ENCODE measurements at places on chromosomes 12 and 14.

GRCh38 chr12:32334371-32334777, 65.0 kb upstream of the FGD4 start:
- DNase-seq = no peak

GRCh38 chr14:103091041-103091882, 3.3 kb upstream of the EXOC3L4 start:
- DNase-seq = no peak

DNA sequence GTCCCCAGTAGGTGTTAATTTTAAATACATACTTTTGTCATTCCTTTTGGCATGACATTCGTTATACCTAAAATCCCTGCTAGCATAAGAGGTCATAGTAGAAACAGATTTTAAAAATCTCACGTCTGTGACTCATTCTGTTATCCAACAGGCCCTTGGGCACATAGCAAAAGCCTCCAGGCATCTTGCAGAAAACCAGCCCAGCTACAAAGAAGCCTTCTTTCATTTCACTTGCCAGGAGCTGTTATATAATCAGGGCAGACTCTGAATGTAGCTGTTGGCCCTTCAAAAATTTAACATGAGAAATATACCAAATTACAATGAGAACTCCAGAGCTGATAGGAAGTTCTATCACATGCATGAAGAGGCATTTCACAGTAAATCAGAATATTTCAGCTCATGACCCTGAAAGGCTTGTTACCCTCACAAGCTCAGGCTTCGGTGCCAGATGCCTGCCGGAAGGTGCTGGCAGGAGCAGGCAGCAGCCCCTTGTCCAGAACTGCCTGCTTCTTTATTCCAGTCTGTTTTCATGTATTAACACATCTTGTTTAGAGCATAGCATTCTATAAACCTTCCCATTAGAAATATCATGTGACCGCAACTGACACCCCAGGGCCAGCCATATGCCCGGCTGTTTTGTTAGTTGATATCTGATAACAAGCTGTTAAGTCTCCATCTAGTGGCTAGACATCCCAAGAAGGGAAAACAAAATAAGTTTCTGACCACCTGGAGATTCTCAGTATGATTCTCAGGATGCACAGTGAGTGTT, 17.8 kb downstream of the E2F7 start:
- DNase-seq = no peak

- DNase-seq = no peak
Observed at GRCh38 chr12:12278899-12279298, 12.1 kb upstream of the LRP6 start.

GRCh38 chr14:103157969-103158368, 34.7 kb downstream of the TNFAIP2 start:
- DNase-seq = no peak

- no peak for DNase-seq
Observed at GRCh38 chr12:6386491-6386890, 2.5 kb downstream of the LTBR start.

DNA sequence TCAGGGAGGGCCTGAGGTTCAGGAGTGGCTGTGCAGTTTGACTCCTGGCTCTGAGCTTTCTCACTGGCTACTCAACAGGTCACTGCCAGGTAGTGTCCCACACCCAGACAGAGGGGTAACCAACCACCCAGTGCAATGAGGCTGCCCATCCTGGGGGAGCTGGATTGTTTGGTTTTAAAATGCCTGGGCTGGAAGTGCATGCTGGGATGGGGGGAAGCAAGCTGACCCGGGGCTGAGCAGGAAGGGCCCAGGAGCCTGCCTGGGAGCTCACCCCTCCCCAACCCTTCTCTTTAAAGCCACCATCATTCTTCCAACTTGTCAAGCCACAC, 12.6 kb upstream of the ABHD12B start:
- no peak for DNase-seq

DNA sequence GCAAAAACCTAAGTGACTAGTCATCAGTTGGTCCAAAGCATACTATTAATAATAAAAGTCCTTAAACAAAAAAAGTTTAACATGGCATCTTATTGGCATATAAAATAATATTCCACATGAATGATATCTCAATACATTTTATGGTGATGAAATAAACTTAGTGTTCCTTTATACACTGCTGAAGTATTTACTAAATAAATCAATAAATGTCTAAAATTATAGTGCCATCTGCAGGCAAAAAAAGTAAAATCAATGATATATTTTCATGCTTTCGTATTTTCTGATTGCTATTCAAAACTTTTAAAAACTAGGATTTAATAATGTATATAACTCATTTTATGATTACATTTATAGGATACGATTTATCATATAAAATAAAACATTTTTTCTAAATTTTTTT, 30.5 kb downstream of the PUS7L start:
- no peak for DNase-seq

DNA sequence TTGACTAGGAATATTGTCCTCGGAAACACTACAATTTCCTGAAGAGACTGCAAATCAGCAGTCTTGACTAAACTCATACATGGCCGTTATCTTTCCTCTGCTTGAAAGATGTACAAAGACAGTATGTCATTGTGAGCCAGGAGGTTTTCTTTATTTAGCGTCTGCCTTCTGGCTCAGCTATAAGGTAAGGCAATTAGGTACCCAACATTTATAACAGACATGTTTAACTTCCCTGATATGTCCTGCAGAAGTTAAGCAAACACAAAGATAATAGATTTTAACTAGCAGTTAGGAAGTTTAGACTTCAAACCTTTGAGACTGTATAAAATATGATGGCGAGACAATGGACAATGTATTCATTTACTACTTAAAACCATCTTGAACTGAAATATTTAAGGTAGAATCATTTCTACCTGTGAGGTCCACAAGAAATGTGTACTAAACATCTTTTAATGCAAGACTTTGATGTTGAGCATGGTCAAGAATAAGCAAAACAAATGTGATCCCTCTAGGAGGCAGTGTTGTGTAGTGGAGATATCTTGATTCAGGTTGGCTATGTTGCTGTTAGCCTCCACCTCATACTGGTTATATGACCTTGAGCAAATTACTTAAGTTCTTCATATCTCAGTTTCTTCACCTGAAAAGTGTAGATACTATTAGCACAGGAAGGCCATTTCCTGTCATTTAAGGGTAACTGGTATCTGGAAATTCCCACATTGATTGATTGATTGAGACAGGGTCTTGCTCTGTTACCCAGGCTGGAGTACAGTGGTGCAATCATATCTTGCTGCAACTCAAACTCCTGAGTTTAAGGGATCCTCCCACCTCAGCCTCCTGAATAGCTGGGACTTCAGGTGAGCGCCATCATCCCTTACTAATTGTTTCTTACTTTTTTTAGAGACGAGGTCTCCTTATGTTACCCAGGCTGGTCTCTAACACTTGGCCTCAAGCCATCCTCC, 96.3 kb upstream of the EEA1 start:
- no peak for DNase-seq

DNA sequence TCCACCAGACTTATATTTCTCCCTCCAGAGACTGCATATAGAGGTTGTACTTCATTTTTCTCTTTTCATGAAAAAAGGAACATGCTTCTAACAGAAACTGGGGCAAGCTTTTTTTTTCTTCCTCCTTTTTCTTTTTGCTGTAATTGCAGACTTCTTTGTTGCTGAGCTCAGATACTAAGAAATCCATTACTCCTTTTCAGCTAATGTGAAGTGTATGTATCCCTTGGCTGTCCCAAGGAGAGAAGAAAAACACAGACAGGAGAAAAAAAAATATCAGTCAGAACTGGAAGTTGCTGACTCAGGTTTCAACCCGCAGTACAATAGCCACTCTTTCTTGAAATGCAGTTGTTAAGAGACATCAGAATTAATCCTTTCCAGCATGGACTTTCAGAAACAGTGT, 1248.4 kb downstream of the LRFN5 start:
- DNase-seq = no peak

DNA sequence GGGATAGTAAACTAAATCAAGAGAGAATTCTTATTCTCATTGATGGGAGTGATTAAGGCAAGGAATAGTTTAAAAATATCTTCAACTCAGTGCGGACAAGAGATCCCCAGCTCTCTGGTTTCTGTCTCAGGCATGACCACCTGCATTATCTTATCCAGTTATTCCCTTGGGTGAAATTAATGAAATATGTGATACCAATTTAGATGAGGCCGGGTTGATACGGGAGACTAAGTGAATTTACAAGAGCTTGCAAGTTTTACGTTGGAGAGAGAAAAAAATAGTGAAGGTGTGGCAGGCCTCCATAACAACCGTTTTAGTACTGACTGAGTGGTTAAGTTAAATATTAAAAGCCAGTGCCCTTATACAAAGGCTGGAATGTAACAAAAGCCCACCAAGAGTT, 61.1 kb upstream of the PLBD1 start:
- DNase-seq = no peak

GRCh38 chr14:20556500-20557211, 4.2 kb downstream of the RNASE9 start:
- no peak for DNase-seq

- peak; percentile 62 for DNase-seq
Observed at GRCh38 chr12:85468356-85469157, 188.5 kb downstream of the ALX1 start.

- no peak for DNase-seq
Observed at GRCh38 chr12:76303365-76303764, 44.9 kb downstream of the BBS10 start.

DNA sequence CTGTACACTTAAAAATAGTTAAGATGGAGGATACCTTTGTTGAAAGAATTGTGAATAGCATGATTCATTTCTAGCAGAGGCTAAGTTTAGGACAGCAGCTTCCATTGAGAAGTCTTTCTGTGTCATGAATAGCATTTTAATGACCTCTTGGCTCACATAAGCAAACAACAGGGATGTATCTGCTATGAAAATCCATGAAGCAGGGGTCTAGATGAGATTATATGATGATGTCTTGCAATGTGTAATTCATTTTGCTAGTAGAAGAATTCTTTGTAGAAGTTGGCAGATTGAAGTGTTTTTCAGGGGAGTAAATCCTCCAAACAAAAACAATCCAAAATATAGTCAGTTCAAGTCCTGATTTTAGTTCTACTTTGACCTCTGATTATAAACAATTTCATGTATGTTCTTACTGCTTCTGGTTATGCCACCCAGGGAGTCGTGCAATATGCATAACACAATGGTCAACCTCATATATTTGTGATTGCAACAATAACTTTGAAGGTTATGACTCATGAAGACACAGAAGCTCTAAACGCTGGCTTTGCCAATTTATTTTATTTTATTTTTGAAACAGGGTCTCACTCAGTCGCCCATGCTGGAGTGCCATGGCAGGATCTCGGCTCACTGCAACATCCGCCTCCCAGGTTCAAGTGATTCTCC, 6.9 kb upstream of the RD3L start:
- DNase-seq = no peak

DNA sequence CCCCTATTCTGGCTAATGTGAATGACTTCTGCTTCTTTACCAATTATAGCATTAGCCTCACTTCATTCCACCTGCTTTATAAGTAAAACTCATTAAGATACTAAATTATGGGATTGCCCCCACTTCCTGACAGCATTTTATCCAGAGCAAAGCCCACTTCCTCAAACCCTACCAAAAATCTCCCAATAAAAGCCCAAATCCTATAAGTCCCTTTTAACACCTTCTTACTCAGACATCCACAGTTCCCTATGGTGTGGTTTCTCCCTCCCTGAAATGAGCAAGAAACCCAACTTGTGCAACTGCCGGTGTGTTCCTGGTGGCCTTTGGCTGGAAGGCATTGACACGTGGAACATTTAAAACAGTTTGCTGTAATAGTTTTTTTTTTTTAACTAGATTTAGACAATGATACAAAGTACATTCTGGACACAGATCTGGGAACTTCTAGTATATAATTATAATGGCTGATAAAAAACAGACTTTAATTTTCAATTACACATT, 53.1 kb downstream of the BRMS1L start:
- DNase-seq = no peak

DNA sequence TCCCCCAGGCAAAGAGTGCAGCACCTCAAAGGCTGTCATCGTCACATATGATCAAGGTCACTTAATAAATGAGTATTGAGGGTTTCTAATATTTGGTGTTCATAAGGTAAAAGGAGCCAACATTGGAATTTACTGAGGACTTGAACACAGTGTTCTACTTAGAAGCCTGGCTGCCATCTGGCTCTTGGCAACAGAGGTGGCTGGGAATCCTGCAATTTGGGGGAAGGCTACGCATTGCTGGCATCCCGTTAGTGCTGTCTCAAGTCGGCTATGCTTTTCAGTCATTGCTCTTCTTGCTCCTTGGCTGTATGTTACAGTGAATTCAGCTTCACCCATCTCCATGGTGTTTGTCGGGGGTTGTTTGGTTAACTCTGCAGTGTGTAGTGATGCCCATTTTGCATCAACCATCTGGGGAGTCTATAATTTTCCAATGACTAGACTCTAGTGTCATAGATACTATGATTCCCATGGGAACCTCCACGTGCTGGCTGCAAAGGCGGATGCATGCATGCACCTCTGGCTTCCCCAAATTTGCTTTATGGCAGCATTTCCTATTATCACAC, 12.9 kb upstream of the SLC24A4 start:
- DNase-seq = no peak

DNA sequence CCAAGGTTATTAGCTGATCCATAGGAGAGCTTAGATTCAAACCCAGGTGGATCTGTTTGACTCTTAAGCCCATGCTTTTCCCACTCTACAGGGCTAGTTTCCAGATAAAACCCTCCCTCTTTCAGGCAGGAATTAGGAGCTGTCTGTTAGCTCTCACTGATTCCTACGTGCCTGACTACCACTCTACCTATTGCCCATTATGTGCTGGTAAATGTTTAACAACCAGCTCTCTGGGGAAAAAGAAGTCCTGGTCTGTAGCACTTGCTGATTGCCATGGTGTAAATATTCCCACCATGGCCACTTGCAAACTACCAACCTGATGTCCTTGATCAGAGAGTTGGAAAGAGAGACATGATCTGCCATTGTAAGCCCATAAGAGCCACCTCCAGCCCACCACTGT, 65.5 kb upstream of the BDKRB2 start:
- no peak for DNase-seq

DNA sequence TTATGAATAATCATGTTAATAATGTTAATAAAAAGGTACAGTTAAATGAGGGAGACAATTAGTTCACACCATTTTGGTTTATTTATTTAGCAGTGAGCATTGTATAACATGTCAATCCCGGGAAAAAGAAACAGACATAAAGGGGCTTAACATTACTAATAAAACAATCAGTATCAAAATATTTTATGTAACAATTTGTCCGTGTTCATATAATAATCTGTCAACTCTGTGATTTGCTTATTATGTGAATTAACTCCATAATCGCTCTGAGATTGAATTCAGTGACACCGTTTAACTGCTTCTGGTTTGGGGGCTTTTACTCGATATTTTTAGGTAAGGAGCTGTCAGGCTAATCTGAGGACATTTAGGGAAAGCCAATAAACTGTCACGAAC, 95.8 kb upstream of the HMGA2 start:
- DNase-seq = no peak

- DNase-seq = peak; percentile 54
Observed at GRCh38 chr12:111313833-111314259, 55.0 kb downstream of the PHETA1 start.

DNA sequence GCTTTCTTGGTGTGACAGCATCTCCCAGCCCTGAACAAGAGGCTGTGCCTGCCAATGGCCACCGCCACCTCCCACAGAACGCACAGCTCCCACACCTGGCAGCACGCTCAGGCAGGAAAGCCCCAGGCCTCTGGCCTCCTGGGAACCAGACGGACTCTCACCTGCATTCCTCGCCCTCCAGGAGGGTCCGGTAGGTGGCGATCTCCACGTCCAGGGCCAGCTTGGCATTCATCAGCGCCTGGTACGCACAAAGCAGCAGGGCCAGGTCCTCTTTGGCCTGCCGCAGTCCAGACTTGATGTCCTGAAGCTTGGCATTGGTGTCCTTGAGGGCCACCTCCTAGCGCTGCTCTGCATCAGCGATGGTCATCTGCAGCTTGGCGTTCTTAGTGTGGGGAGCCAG, 12.1 kb upstream of the KRT77 start:
- DNase-seq = no peak
